Hepatocyte (in vitro differentiated cells): ENCODE measurements at places on chromosomes 13 and 19.

DNA sequence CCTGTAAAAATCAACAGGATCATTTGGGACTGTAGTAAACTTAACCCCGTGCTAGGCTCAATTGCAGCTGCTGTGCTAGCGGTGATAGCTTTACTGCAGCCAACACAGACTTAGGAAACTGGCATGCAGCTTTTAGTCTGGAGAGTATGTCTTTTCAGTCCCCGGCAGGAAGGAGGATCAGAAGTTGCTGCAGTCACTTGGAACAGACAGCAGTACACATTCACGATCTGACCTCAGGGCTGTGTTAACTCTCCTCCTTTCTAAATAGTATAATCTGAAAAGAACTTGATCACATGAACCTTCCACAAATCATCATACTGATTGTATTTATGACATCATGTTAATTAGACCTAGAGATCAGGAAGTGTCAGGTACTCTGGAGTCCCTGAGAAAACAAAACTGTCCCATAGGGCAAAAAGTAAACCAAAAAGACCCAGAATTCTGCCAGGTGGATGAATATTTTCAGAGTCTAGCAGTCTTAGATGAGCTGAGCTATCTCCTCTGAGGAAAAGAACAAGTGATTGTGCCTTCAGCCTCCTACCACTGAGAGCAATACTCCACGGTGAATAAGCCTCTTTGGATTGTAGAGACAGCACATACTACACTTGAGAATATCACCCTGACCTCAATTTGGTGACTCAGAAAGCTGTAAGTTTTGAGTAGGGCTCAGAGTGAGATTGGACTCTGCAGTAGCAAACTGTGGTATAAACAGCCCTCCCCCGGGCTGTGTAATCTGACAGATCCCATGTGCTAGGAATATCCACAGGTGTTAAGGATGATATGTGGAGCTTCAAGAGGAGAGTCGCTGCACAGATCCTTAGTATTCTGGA is 181.0 kb upstream of the GPR12 start:
- DNase-seq: peak; percentile 52

DNA sequence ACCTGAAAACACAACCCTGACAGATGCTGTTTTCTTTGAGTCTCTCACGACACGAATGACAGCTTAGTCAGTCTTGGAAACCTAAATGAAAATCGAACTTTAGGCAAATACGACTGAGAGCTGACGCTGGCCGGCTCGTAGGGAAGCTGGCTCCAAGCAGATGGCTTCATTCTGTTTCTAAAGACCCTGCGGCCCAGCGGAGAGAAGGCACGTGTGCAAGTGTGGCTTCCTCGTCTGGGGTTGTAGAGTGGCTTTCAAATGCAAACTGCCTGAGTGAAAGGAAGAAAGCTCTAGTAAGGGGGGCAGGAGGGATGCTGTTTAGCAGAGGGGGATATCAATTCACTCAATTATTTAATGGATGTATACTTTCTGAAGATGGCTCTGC is 26.1 kb upstream of the TIMM44 start:
- no peak for DNase-seq

DNA sequence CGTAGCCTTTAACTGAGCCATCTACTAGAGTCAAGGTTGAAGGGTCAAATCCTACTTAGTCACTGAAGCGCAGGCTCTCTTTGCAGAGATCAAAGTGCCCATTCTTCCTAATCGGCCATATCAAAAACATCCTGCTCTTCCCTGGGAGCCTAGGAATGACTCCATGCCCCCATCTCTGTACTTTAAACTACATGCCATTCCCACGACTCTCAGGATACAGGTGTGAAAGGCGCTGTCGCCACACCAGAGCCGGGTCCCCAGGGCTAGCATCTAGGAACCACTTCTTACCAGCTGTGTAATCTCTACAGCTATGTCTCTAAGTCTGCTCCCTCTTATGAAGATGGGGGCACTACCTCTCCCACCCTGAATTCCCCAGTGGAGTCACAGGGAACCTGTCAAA is 22.3 kb downstream of the IRS2 start:
- DNase-seq: no peak

GRCh38 chr13:26471807-26472206 is 85.7 kb upstream of the WASF3 start:
- no peak for DNase-seq

GRCh38 chr13:51802631-51803418 is 1.1 kb downstream of the DHRS12 start:
- no peak for DNase-seq

GRCh38 chr19:6499052-6499790 is 2.9 kb downstream of the TUBB4A start:
- DNase-seq: no peak

DNA sequence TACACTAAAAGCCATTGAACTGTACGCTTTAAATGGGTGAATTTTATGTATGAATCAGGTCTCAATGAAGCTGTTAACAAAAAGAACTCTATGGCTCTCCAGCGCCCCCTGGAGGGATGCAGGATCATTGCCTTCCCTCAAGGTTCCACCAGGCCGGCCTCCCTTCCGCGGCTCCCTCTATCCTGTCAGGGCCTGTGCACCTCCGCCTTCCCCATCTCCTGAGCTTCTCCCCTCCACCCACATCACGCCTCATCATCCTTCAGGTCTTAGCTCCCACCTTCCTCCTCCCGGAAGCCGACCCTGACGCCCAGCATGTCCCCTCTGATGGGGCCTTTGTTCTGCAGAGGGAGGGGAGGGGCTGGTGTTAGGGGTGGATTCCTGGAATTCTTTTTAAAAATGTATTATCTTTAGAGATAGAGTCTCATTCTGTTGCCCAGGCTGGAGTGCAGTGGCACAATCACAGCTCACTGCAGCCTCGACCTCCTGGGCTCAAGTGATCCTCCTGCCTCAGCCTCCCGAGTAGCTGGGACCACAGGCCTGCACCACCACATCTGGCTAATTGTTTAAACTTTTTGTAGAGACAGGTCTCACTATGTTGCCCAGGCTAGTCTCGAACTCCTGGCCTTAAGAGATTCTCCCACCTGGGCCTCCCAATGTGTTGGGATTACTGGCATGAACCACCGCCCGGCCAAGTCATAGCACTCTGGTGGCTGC is 27.7 kb downstream of the MEIS3 start:
- DNase-seq: peak; percentile 83
